ENCODE measurements at places on chromosomes 4 and X.

DNA sequence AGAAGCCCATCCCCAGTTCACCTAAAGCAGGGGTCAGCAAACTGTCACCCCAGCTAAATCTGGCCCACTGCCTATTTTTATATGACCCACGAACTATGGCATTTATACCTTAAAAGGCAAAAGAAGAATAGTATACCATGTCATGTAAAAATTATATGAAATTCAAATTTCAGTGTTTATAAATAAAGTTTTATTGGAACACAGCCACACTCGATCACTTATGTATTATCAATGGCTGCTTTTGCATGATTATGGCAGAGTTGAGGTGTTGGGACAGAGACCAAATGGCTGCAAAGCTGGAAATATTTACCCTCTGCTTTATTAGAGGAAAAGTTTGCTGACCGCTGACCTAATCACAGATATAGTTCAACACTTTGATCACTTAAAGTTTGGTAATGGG lies 59.2 kb upstream of the GATB start:
- H3K4me3 ChIP-seq, result no peak overlapping the region
- H3K36me3 ChIP-seq, result no peaks in the 10 kb centered on the region
- no peak for DNase-seq
- H3K27ac ChIP-seq, result no peak overlapping the region

DNA sequence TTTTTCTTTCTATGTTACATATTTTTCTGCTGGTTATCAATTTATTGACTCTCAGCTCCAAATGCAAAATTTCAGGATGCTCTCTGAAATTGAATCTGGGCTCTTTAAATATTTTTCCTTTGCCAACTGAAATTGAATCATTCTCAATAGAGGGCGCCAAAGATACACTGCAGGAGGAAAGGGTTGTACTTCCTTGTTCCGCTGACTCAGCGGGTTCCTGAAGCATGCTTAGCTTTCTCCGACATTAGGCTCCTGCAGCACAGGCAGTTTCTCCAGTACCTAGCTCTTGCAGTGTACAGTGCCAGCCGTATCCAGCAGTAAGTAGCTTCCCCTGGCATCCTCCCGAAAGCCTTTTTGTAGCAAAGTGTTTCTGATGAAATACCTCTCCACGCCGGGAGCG lies 28.8 kb upstream of the CFAP47 start:
- H3K27me3 ChIP-seq, result no peaks in the 10 kb centered on the region
- H3K4me1 ChIP-seq, result no peaks in the 10 kb centered on the region
- peak; percentile 48 for DNase-seq
- H3K4me3 ChIP-seq, result no peak overlapping the region

- H3K4me3 ChIP-seq, result no peak overlapping the region
- H3K4me1 ChIP-seq, result no peaks in the 10 kb centered on the region
- DNase-seq, result no peak
- H3K36me3 ChIP-seq, result no peaks in the 10 kb centered on the region
Observed at GRCh38 chr4:95050980-95051701, 293.4 kb downstream of the BMPR1B start.

DNA sequence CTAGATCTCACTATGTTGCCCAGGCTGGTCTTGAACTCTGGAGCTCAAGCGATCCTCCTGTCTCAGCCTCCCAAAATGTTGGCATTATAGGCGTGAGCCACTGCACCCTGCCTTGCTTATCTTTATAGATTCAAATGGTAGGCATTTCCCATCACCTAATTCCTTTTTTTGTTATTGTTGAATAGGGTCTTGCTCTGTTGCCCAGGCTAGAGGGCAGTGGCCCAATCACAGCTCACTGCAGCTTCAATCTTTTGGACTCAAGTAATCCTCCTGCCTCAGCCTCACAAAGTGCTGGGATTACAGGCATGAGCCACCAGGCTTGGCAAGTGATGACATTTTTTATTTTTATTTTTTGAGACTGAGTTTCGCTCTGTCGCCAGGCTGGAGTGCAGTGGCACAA lies 16.7 kb upstream of the WDR45 start:
- no peaks in the 10 kb centered on the region for H3K36me3 ChIP-seq
- no peaks in the 10 kb centered on the region for H3K27me3 ChIP-seq
- H3K27ac ChIP-seq, result no peak overlapping the region
- H3K4me3 ChIP-seq, result no peak overlapping the region
- no peak for DNase-seq

DNA sequence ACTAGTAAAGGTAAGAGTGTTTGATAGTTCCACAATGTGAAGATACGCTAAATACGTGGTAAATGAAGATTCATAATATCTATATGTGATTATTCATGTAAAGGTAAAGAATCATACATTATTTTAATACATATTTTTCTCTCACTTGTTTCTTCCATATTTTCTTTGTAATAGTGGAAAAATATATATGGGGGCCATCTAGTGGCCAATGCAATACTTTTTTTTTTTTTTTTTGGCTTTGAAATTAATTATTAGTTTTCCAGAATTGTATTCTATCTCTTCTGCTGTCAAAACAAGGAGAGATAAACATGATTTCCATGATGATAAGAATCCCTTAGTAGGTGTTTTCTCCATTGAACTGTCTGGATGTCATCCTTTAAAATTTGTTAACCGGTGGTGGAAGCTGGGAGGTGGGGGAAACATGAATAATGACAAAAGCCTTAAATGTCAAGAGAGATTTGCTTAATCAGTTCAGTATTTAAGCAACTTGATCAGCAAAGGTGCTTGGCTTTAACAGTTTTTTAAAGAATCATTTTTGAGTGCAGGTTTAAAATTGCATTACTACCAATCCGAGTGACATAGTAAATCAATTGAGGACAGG lies 508.7 kb upstream of the HTR2C start:
- no peaks in the 10 kb centered on the region for H3K27me3 ChIP-seq
- no peak overlapping the region for H3K4me3 ChIP-seq
- H3K4me1 ChIP-seq, result no peaks in the 10 kb centered on the region
- no peaks in the 10 kb centered on the region for H3K36me3 ChIP-seq
- H3K27ac ChIP-seq, result no peak overlapping the region

GRCh38 chr4:2820216-2820982 lies 23.2 kb upstream of the ADD1 start:
- no peak overlapping the region for H3K4me3 ChIP-seq
- peaks cover 5% of the 10 kb centered on the region for H3K4me1 ChIP-seq
- H3K27ac ChIP-seq, result no peak overlapping the region
- H3K27me3 ChIP-seq, result no peaks in the 10 kb centered on the region

DNA sequence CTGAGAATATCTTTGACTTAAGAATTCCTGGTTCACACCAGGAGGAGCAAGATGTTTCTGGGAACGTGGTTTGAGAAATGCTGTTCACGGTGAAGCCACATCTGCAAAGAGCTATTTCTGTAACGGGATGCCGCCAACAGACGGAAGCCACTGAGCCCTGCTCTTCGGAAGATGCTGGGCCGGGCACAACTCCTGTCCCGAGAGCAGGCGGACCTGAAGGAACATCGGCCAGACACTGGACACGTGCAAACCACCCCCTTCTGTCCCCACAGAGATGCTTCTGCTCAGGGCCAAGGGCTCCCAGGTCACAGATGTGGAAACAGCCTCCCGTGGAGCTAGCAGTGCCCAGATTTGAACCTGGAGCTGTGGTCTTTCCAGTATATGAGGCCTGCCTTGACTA lies 24.3 kb downstream of the HMX1 start:
- H3K4me1 ChIP-seq, result no peaks in the 10 kb centered on the region
- H3K4me3 ChIP-seq, result no peak overlapping the region
- no peak overlapping the region for H3K27ac ChIP-seq
- H3K36me3 ChIP-seq, result no peaks in the 10 kb centered on the region
- H3K27me3 ChIP-seq, result no peaks in the 10 kb centered on the region

GRCh38 chrX:20715176-20715575 lies 448.5 kb upstream of the RPS6KA3 start:
- no peak for DNase-seq
- H3K27me3 ChIP-seq, result no peaks in the 10 kb centered on the region
- H3K4me1 ChIP-seq, result no peaks in the 10 kb centered on the region

- no peaks in the 10 kb centered on the region for H3K36me3 ChIP-seq
- H3K4me1 ChIP-seq, result no peaks in the 10 kb centered on the region
Observed at GRCh38 chr4:137630252-137630651, 98.0 kb upstream of the PCDH18 start.

DNA sequence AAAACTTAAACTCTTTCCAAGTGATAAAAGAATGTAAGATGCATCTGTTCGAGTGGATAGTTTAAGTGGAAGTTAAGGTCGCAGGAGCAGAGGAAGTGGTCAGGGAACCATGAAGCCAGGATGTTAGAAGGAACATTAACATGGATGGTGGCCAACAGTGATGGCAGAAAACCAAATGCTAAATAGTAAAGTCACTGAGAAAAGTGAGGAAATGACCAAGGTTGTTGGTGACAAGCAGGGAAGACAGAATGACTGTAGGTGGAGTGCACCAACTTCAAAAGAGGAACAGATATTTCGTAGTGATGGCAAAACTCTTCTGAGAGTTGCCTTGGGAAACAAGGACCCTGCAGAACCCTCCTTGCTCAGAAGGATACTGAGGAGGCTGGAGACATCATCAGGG lies 226.2 kb downstream of the PALLD start:
- H3K4me3 ChIP-seq, result no peak overlapping the region
- no peaks in the 10 kb centered on the region for H3K36me3 ChIP-seq
- H3K27me3 ChIP-seq, result no peaks in the 10 kb centered on the region
- no peaks in the 10 kb centered on the region for H3K4me1 ChIP-seq
- DNase-seq, result no peak

GRCh38 chrX:34197946-34198345 lies 65.8 kb upstream of the FAM47A start:
- no peaks in the 10 kb centered on the region for H3K27me3 ChIP-seq
- no peak overlapping the region for H3K27ac ChIP-seq
- H3K4me3 ChIP-seq, result no peak overlapping the region
- H3K36me3 ChIP-seq, result no peaks in the 10 kb centered on the region
- DNase-seq, result no peak

DNA sequence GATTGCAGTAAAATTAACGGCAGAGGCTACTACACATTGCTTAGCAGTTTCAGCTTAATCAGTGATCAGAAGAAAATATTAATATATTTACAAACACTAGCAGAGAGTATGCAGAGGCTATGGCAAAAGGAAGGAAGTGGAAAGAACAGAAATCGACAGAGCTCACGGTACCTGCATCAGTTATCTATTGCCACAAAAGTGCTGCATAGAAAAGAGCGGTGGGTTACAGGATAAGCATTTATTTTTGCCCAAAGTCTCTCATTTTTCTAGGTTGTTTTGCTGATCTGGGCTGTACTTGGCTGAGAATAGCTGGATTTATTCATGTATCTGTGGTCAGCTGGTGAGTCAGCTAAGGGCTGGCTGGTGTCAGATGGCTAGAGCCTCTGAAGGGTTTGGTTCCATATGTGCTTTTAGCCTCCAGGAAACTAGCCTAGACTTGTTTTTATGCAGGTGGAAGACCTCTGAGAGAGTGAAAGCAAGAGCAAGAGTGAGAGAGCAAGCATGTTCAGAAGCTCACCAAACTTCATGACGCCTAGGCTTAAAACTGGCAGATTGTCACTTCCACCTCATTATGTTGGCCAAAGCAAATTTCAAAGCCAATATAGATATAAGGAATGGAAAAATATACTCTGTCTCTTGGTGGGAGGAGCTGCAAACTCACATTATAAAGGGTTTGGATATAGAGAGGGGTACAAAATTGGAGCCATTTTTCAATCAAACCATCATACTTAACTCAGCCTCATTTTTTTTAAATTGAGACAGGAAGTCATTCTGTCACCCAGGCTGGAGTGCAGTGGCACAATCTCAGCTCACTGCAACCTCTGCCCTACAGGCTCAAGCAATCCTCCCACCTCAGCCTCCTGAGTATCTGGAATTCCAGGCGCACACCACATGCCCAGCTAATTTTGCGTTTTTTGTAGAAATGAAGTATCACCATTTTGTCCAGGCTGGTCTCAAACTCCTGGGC lies 153.2 kb upstream of the RPL34 start:
- no peak for DNase-seq
- H3K4me1 ChIP-seq, result no peaks in the 10 kb centered on the region
- no peaks in the 10 kb centered on the region for H3K36me3 ChIP-seq
- H3K27ac ChIP-seq, result no peak overlapping the region
- H3K27me3 ChIP-seq, result no peaks in the 10 kb centered on the region
- no peak overlapping the region for H3K4me3 ChIP-seq

DNA sequence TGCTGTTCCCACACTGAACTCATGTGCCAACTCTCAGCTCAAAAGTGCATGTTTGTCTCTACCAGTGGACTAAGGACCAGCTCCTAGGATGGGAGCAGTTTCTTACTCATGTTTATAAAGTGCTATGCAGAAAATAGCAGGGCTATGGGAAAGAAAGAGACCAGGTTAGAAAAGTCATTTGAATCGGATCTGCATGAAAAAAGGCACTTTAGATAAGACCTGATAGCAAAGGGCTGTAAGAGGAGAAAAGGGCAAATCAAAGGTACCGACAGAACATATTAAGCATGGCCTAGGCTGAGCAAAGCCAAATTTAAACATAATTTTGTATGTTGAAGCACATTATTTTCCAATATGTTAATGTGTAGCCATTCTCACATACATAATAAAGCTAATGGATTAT lies 362.3 kb upstream of the ZFP42 start:
- no peaks in the 10 kb centered on the region for H3K27me3 ChIP-seq
- no peaks in the 10 kb centered on the region for H3K4me1 ChIP-seq
- H3K36me3 ChIP-seq, result no peaks in the 10 kb centered on the region
- H3K4me3 ChIP-seq, result no peak overlapping the region
- H3K27ac ChIP-seq, result no peak overlapping the region

DNA sequence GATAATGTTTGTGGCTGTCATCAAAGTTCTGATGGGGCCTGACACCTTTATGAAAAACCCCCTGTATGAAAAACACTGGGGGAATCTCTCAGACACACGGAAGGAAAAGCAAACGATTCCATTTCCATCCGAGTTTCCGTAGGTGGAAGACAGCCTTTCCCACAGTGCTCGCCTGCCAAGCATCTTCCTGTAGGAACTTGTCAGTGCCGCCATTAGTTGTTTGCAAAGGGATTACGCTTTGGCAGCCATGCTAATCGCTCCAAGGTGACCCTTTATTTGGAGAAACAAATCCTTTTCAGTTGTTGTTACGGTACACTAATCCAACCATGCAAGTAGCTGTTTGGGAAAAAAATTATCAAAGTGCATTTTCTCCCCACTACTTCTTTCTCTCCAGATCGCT lies 44.4 kb upstream of the STOX2 start:
- no peaks in the 10 kb centered on the region for H3K27me3 ChIP-seq
- DNase-seq, result no peak
- H3K4me3 ChIP-seq, result no peak overlapping the region
- no peaks in the 10 kb centered on the region for H3K36me3 ChIP-seq
- H3K4me1 ChIP-seq, result no peaks in the 10 kb centered on the region

DNA sequence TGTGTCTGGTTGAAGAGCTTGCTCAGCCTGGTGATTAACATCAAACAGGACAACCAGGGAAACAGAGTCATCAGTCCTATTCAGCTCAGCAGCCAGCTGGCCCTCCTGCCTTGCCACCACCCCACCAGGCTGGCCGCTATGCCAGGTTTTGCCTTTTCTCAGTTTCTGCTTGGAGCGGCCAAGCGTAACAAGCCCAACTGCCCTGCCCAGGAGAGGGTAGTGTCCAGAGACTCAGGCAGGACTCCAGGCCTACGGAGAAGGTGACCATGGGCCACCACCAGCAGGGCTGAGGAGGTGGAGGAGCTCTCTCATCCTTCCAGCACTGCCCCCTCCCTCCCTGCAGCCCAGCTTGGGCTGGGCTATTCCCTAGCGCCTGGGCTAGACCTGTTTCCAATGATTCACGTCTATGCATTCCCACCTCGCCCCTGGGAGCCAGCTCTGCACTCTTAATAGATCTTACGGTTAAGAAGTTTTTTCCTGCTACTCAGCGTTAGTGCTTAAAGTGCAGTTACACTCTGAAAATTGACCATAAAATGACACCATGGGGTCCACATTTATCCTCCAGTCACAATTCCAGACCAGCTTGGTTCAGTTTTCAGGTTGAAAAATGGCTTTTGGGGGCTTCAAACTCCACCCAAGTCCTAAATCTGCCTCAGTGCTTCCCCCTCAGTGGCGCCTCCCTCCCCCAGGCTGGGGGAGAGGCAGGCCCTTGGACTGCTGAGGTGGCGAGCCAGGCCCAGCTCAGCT lies 124.0 kb upstream of the PJA1 start:
- no peak overlapping the region for H3K4me3 ChIP-seq
- DNase-seq, result no peak
- no peaks in the 10 kb centered on the region for H3K27me3 ChIP-seq
- no peaks in the 10 kb centered on the region for H3K4me1 ChIP-seq

All from colonic mucosa (tissue), 4 donors.